Astrocyte of the cerebellum (primary cell): ENCODE measurements at places on chromosomes 1 and 21.
A peak's percentile ranks its signal among the peaks of the same experiment; 100 is the strongest.

- DNase-seq = no peak
Measured at GRCh38 chr21:36027347-36027746, 33.0 kb downstream of the SETD4 start.

GRCh38 chr1:246110343-246111219, 396.5 kb downstream of the SMYD3 start:
- DNase-seq = no peak

DNA sequence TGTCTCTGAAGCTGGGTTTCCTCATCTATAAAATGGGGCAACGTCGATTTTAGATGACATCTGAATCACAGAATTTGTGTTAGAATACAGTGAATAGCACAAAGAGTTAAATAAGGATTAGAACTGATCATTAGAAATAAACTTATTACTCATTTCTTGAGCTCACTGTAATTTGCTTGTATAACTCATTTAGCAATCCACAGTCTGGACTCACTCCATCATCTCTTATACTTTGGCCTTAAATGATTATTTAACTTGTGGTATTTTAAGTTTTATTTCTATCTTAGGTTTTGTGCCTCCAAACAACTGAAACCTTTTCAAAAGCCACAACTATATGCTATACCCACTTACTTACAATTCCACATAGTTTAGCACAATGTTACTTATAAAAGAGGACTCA, 128.0 kb downstream of the CDC42BPA start:
- DNase-seq = no peak

- peak; percentile 92 for DNase-seq
Measured at GRCh38 chr1:33943978-33944377, 80.1 kb downstream of the HMGB4 start.

GRCh38 chr1:64223329-64224151, 20.1 kb downstream of the UBE2U start:
- peak; percentile 65 for DNase-seq

GRCh38 chr1:33420870-33421775, 9.8 kb downstream of the PHC2 start:
- DNase-seq = no peak

DNA sequence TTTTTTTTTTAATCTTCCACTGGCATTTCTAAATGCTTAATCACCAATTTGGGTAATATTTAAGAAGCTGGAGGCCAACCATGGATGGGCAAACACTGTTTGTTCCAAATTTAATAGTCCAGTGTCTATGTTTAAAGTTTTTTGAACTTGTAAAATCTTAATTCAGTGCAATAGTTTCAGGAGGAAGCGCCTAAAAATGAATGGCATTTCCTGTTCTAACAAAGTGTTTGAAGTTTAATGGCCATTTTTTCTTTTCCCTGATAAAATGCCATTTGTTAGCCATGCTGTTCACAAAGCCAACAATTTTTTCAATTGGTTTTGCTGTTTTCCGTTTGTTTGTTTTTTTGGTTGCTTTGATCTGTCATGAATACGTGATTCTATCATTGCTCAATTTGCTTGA, 552.1 kb downstream of the LMO4 start:
- DNase-seq = no peak

- DNase-seq = no peak
Measured at GRCh38 chr21:22355949-22356348, 1357.7 kb downstream of the NCAM2 start.

- DNase-seq = no peak
Measured at GRCh38 chr1:24961961-24962861, 32.1 kb upstream of the RUNX3 start.

GRCh38 chr1:87243573-87243972, 85.1 kb upstream of the LMO4 start:
- peak; percentile 41 for DNase-seq

DNA sequence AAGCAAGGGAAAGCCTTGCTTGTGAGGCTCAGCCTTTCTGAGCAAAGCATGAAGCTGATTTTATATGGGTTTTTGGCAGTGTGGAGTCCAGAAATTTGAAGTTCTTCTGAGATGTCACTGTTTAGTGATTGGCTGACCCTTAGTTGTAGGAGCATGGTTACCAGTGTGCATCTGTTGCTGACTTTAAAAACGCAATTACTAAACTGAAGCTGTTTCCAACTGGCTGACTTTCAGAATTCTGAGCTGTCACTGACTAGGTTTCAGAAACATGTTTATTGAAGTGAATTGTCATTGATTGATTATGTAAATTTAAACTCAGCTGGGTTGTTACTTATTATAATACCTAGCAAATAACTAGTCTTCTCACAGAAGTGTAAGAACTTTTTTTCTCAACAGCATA, 89.4 kb downstream of the PDE4B start:
- no peak for DNase-seq

GRCh38 chr1:89906088-89906487, 85.3 kb downstream of the LRRC8D start:
- no peak for DNase-seq

- no peak for DNase-seq
Measured at GRCh38 chr1:46012236-46012635, 120.2 kb downstream of the PIK3R3 start.
